HL-60 (cell line): ENCODE measurements at places on chromosomes 7 and 10.

GRCh38 chr7:30166155-30166840, 31.5 kb downstream of the MTURN start:
- DNase-seq, result peak; percentile 44

- DNase-seq, result no peak
Observed at GRCh38 chr7:69358163-69358821, 240.0 kb upstream of the AUTS2 start.

DNA sequence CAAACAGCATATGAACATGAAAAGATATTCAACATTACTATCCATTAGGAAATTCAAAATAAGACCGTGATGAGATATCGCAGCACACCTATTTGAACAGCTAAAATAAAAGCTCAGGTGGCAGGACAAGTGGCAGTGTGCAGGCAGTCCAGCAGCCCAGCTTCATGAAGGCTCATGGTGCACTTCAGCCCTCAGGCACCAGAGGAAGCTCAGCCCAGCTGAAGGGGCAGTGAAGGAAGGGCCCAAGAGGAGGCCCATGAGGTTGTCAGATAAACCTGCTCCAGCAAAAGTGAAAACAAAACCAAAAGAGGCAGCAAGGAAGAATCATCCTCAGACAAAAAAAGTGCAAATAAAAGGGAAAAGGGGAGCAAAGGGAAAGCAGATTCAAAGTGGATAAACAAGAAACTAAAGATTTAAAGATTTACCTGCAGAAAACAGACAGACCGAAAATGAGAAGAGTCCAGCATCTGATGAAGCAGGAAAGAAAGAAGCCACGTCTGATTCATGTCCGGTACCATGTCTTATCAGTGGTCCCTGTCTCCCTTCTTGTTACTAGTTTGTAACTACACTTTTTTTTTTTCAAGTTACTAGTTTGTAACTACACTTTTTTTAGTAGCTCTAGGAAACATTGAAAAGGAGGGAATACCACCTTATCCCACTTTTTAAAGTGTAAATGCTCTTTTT, 15.0 kb upstream of the FAM24B start:
- no peak for DNase-seq

DNA sequence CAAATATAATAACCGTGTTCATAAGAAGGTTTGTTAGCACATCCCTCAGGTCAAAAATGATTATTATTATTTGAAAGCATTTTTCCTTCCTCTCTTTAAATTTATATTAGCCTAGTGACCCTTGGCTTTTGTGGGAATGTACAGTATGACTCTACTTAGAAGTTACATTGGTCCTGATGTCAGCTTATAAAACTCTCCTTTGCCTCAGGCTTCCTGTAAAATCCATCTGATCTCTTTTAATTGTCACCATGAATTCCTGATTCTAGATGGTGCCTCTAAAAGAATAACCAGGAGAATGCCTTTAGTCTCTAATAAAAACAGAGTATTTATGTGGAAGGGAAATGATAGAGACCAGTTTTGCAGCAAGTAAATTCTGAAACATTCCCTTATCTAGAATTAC, 1134.4 kb downstream of the XPNPEP1 start:
- no peak for DNase-seq

- no peak for DNase-seq
Observed at GRCh38 chr7:40014376-40014775, 64.3 kb downstream of the CDK13 start.

GRCh38 chr10:86263209-86263608, 103.4 kb downstream of the GRID1 start:
- DNase-seq, result no peak

DNA sequence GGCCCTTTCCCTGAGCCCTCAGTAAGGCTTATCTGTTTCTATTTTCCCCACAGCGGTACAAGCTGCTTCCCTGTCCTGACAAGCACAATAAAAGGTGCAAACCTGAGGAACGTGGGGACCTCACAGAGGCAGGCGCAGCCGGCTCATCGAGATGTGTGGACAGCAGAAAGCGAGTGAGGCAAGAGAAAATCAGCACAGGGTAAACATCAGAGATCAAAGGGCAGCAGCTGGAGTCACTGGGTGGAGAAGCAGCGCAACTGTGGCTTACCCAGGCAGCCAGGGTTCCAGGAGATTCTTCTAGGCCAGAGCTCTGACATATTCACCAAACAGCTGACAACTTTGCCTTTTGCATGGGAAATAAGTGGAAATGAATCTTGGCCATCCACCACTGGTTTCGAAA, 212.6 kb downstream of the WDR11 start:
- no peak for DNase-seq
